PC-3 (cell line): ENCODE measurements at places on chromosomes 6 and 20. TPM values are rescaled to one million over a fixed set of nuclear protein-coding genes. Genes with fewer than 3 reads are reported as not detected.

- no peak for DNase-seq
- H3K4me1 ChIP-seq = no peaks in the 10 kb centered on the region
- peaks cover 58% of the 10 kb centered on the region for H3K27me3 ChIP-seq
Measured at GRCh38 chr6:18842534-18842933, 455.4 kb downstream of the RNF144B start.

Gene TNFRSF6B
- total RNA-seq = 41.6 and 59.0 TPM in 2 replicates

Gene KHDC1L
- total RNA-seq = 0.80 and 2.4 TPM in 2 replicates

Gene SEMG2
- total RNA-seq = not detected in 2 replicates

Gene ADIG
- total RNA-seq = not detected in 2 replicates

DNA sequence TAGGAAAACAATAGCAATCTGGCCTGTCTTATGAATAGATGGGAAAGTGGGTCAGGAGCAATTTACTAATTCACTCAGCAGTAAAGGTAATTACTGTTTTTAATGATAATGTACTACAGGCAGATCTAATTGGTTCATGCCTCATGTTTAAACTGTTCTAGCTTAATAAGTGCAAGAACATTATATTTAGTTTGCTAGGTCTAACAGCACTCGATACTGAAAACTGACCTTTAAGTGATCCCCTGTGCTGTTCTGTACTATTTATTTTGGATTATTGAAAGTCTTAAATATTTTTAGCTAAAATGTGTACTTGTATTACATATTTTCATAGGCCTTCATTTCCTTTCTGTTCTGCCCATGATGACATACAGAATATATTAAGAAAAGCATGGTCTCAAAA lies 998.0 kb upstream of the GJE1 start:
- no peaks in the 10 kb centered on the region for H3K27me3 ChIP-seq
- H3K4me3 ChIP-seq = no peak overlapping the region
- H3K27ac ChIP-seq = no peak overlapping the region
